Stimulated activated CD4-positive, alpha-beta T cell treated with anti-CD3 and anti-CD28 coated beads, Interleukin-4, amount 100 ng/mL, for 4 hours (primary cell): ENCODE measurements at places on chromosomes 6 and 20.

DNA sequence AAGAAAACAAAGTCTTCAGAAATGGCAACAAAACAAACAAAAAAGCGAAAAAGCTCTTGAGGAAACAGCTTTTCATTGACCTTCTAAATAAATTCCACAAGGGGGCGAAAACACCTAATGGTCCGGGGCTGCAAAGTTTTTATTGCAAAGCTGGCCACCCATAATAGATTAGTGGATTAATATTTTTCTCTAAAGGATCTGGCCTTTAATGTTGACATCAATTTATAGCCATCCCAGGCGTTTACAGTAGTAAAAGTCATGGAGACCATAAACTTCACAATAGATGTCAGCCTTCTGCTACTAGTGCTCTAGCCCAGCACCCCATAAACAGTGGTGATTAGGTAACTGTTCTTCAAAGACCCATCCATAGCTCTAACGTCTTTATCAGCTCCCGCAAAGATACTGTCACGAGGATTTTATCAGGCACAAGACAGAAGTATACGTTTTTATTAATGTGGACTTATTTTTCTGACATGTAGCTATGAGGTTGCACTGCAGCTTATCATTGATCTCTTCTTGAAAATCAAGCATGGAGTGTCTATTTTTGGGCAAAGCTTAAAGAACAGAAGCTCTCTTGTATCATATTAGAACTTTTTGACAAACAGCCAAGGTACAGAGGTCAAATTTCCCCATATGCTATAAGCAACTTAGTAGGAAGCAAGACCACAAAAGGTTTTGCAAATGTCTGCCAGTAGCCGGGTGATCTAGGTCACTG is 4.7 kb downstream of the CITED2 start:
- DNase-seq = no peak

DNA sequence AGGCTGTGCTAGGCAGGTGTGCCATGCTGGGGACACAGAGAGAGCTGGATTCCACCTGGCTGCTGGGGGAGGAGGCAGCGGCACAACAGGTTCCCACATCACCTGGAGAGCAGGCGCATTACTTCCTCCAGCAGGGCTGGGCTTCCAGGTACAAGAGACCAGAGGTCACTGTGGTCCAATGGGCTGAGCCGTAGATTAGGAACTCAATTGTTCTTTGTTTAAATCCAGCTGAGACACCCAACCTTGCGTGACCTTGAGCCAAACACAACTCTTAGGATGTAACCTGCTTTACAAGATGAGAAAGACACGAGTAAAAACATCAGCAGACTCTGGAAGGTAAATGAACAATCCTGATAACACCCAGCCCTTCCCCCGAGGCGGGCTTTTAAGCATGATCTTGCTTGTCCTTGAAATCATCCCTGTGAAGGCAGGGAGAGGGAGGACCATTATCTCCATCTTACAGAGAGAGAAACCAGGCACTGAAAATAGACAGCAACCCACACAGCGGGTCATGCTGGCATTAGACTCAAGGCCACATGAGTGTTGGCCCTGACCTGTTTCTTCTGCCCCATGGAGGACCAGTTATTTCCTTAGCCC is 216.5 kb upstream of the RREB1 start:
- no peak for DNase-seq

DNA sequence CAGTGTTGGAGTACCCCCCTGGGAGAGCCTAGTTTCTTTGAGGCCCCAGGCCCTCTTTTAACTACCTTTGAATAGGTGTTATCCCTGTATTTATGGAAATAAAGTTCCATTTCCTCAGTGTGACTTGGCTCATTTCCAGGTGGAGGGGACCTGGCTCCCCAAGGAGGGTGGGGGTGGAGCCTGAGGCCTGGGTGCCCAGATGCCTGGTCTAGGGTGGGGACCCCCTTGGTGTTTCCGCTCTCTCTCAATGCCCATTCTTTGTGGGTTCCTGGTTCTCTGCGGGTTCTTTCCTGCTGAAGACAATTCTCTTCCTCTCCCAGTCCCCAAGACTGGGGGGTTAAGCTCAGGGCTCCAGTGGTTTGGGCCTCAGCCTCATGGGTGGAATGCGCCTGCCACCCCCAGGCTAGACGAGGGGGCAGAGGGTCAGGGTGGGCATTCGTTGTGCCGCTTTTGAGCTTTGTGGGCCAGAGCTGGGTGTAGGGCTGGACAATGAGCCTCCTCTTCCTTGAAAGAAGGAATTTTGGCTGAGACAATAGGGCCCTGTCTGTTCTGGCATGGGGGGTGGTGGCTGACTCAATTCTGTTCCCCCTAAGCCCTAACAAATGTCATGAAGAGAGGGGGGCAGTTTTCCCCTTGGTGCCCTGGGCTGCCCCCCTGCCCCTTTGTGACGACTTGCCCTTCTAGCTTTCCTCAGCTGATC is 686 bp upstream of the EGFL8 start:
- no peak for DNase-seq

GRCh38 chr6:10722570-10722819 is 375 bp upstream of the TMEM14C start:
- no peak for DNase-seq

DNA sequence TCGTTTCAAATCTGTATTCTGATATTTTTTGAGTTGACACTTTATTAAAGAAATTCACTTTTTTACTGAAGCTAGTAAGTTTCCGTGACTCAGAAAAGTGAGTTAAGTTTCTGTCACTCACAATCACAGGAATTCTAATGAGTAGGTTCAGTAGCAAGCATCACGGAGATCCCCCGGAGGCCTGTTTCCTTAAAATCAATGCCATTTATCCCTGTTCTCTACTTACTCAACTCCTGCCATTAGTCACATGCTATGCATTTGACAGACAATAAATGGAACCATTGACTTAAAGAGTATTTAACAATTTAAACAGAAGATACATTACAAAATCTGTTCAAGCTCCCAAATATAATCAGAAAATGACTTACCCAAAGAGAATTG is 9.1 kb downstream of the SLC18B1 start:
- no peak for DNase-seq
